ENCODE measurements at places on chromosomes 6 and 20.

DNA sequence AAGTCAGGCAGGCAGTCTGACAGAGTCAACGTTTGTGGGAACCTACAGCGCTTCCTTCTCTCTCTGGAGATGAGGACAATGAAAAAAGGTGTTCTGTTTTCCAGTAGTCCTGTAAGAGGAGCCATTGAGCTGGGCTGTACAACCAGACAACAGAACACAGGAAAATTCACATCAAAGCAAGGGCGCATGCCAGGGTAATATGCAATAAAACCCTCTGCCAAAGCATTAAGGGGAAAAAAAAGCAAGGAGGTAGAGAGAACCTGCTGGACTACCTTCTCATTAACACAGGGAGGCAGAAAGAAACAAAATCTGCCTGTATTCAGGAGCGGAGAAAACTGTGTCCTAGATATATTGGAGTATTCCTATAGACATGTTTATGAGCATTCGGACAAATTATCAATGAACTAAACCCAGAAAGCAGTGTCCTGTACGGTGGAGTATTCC is 1.3 kb downstream of the RNF24 start:
- peak; percentile 21 for DNase-seq

GRCh38 chr6:123203928-123204327 is 207.9 kb downstream of the CLVS2 start:
- no peak for DNase-seq

DNA sequence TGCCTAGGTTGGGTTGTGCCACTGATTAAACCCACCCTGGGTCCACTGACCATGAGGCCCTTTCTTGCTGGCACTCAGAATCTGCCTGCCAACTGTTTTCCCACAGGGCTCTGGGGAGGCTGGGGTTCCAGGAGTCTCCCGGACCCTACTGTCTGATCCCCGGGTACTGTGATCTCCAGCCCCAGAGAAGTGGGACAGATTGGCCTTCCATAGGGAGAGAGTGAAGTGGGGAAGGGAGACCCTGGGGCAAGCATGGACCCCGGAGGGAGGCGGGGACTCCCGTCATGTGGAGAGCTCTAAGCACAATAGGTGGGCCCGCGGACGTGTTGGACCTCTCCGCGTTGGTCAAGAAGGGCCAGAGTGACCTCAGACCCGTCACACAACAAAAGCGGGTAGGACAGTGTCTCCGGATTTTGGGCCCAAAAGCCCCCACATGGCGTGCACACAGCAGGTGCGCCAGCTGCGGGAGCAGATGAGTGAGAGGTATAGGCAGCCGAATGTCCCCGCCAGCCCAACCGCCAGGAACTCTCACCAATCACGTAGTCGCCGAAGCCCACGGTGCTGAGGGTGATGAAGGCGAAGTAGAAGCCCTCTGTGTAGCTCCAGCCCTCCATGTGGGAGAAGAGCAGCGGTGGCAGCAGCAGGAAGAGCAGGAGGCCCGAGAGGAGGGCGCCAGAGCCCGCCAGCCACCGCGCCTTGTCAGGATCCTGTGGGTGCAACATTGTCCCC is 10.6 kb downstream of the KCNK17 start:
- no peak for DNase-seq

DNA sequence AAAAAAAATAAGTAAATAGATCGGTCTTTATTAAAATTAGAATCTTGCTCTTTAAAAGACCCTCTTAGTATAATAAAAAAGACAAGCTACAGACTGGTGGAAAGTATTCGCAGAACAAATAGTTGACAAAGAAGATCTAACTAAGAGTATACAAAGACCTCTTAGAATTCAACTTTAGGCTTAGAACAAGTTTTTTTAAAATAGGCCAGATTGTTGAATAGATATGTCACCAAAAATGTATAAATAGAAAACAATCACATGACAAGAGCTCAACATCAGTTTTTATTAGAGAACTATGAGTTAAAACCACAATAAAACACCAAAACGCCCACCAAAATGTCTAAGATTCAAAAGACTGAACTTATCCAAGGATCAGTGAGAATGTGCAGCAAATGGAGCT is 632.7 kb upstream of the PTCHD4 start:
- no peak for DNase-seq

GRCh38 chr6:119672725-119673124 is 323.2 kb upstream of the MAN1A1 start:
- DNase-seq = no peak

GRCh38 chr6:166866839-166867637 is 89.3 kb downstream of the RNASET2 start:
- no peak for DNase-seq

DNA sequence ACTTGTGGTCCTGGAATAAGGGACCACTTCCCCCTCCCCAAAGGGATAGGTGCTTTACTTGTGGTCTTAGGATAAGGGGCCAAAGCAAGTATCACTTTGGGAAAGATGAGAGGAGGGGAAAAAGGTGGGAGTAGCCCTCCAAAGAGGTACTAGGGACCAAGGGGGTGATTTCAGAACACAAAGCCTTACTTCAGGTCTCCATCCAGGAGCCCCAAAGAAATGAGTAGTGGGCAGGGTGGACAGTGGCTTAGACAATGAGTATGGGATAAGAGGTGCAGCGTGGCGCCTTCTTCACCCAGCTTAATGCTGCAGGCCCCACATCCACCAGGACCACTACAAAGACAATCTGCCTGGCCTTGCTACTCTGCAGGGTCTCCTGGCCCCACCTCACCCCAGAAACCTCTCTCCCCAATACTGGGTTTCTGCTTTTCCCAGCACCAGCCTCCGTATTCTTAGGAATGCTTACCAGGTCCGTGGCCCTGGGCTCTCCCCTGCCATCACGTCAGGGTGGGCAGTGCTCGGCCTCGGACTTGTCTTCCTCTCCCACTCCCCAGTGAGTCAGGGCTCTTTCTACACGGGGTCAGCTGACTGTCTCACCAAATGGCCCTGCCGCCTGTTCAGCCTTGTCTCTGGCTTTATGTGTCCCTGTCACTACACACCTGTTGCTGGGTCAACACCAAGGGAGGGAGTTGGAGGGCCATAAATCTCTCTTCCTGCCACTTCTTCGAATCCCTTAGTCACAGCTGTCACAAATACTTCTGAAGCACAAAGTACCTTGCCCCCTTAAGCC is 3.1 kb downstream of the NNAT start:
- no peak for DNase-seq

- no peak for DNase-seq
These were observed 86.5 kb downstream of the ATRN start for GRCh38 chr20:3557237-3557785.

GRCh38 chr6:94045099-94045829 is 625.9 kb upstream of the EPHA7 start:
- DNase-seq = no peak

GRCh38 chr6:31813465-31813849 is 1.6 kb downstream of the HSPA1L start:
- DNase-seq = no peak
